ENCODE measurements at places on chromosomes 5 and 9.

- DNase-seq: peak; percentile 36
These were observed 36.8 kb upstream of the NEK6 start for GRCh38 chr9:124220946-124221451.

- no peak for DNase-seq
These were observed 62.6 kb upstream of the ZNF354B start for GRCh38 chr5:178797101-178797521.

DNA sequence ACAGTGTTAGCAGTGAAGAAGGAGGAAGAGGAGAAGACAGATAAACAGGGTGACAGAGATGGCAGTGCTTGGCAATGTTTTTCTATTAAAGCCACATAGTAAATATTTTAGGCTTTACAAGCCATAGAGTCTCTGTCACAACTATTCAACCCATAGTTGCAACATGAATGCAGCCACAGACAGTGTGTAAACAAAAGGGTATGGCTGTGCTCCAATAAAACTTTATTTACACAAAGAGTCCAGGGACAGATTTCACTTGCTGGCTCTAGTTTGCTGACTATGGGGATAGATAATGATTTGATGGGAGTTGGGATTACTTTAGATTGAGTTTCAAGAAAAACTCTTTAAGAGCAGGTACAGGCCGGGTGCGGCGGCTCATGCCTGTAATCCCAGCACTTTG is 224.8 kb upstream of the SEMA6A start:
- DNase-seq: peak; percentile 54

DNA sequence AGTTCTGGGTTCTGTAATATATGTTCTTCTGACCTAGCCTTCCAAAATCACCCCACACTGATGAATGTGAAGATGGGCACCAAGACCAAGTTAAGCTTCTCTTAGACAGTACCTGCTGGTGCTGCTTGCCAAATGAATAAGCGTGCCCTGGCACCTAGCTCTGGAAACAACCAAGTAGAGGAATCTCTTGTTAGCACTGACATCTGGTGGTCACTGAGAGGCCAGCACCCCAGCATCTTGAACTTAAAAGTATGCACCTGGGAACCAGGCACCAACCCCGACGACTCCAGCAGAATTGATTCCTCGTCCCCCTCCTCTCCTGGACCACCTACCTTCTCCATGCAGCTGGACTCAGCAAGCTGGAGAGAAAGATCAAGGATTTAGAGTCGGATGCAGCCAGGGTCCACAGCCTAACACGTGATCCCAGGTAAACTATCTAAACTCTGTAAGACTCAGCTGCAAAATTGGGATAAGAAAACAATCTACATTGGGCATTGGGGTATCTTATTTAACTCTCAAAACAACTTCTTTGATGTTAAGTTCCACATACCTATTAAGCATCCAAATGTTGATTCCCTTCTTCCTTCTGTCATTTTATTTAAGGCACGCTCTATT is 89.8 kb downstream of the SLC1A3 start:
- peak; percentile 82 for DNase-seq

DNA sequence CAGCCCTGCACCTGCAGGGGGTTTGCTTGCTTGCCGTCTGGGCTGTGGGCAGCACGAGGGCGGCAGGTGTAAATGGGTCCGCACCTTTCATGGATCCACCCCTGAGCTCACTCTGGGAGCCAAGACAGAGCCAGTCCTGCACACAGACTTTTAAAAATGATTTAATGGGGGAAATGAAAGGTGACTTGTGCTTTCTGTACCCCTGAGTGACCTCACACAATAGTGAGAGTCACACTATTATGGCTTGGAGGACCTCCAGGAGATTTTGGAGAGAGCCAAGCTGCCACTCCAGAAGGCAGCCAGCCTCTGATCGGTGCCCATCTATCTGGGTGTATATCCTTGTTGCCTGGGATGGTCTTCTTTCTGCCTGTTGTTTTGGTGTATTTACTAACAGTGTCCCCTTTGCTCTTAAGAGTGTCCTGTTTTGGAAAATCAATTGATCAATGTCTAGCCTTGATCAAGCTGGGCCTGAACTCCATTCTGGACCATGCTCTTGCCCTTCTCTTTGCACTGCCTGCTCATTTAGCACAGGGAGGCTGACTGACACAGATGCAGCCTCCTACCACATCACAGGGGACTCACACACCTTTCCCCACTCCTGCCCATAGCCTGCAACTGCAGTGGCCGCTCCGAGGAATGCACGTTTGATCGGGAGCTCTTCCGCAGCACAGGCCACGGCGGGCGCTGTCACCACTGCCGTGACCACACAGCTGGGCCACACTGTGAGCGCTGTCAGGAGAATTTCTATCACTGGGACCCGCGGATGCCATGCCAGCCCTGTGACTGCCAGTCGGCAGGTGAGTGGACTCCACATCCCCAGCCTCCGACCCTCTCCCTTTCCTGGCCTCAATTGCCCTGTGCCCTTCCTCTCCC is 29.5 kb downstream of the LAMC3 start:
- no peak for DNase-seq

DNA sequence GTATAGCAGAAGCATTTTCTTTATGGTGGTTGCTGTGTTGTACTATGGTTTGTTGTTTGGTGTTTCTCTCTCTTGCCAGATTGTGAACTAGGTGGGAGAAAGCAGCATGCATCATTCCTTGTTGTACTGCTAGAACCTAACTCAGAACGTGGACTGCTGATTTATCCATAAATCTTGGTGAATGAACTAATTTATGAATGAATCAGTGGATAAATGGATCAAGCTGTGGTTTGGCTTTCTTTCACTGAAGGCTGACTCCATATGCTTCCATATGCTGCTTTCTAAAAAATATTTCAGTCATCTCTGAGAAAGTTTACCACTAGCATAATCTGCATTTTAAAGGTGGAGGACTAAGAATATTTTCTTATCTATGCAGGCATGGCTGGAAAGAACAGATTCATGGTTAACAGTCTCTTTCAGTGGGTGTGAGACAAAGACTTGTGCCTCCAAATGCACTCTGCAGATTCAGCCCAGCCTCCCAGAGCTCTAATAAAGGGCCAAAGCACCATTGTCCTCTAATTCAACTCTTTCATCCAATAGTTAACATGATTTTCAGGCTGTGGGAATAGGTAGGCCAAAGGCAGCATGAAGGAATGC is 237.7 kb downstream of the SH3GL2 start:
- no peak for DNase-seq

DNA sequence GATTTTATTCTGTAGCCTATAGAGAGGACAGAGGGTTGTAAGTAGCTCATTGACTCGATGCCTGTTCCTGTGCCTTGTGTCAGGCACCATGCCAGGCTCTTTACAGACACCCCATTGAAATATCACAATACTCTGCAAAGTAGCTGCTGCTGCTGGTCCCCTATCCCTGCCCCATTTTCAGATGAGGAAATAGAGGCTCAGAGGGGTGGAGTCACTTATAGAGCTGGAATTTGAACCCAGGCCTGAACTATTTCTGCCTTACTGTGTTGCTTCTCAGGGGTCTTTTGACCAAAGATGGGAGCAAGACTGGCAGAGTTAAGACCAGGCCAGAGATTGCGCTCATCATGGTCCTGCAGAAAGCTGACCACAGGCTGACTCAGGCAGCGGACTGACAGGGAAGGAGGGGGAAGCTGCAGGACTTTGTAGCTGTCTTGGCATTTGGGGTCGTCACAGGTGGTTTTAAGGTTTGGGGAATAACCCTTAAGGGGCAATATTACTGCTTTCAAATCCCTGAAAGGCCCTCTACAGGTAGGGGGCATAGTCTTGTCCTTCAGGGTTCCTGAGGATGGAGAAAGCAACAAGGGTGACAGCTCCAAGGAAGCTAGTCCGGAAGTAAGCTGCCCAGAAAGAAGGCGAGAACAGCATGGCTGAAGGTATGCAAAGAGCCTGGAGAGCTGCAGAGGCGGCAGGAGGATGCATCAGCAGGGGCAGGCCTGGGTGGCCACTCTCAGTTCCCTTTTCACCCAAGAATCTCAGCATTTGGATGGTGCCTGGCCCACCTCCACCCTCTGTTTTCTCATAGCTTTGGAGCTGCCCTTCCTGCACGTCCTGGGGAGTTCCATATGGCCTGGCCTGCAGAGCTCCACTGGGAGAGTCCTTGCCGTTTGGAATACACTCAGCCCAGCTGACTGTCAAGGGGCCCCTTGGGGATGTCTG is 18.3 kb upstream of the NDST1 start:
- no peak for DNase-seq

DNA sequence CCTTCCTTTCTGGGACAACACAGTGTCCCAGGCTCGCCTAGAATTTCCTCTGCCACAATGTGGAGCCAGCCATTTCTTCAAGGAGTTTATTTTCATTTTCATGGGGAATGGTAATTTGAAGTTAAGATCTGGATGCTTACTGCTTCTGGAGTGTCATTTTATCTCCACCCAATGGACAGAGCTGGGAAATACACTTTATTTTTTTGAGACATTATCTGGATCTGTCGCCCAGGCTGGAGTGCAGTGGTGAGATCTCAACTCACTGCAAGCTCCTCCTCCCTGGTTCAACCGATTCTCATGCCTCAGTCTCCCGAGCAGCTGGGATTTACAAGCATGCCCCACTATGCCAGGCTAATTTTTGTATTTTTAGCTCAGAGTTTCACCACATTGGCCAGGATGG is 12.7 kb upstream of the THG1L start:
- DNase-seq: peak; percentile 16

DNA sequence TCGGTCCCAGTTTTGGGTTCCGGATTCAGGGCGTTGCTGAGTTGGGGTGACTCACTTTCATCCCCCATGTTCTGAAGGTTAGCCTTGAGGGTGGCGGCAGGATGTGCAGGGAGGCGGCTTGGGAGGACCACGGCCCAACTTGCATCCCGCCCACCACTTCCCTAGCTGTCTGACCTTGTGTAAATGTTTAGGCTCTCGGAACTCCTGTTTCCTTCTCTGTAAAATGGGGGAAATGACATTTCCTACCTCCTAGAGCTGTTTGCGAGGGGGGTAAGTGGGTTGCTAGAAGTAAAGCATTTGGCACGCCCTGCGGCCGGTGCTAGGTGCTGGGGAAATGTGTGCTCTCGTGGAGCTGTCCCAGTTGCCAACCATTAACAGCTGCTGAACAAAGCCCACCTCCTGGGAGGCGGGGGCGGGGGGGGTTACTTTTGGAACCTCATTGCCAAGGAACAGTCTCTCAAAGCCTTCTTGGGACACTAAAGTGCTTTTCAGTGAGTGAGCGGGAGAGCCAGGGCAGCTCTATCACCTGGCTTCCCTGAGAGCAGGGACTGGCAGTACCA is 27.5 kb downstream of the PTGES2 start:
- DNase-seq: no peak

DNA sequence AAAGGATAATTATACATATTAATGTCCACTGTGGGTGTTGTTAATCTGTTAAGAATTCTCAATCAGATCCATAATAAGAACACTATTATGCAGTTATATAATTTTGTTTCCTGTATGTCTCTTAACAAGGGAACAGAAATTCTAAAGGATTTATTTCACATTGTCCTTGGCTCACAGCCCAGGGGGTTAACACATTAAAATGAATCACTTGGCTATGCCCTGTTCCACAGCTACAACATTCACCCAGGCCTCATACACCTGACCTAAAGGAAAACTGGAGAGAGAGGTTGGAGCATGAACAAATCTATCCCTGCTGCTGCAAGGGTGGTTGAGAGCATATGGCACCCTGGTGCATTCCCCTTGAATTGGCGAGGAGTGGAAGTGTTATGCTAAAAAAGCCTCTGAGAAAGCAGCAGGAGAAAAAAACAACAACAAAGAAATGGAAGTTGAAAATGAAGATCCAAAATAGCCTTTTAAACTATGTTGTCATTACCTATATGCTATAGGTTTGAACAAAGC is 116.0 kb downstream of the KCNN2 start:
- no peak for DNase-seq

GRCh38 chr5:157963761-157964160 is 104.8 kb upstream of the CLINT1 start:
- DNase-seq: no peak

DNA sequence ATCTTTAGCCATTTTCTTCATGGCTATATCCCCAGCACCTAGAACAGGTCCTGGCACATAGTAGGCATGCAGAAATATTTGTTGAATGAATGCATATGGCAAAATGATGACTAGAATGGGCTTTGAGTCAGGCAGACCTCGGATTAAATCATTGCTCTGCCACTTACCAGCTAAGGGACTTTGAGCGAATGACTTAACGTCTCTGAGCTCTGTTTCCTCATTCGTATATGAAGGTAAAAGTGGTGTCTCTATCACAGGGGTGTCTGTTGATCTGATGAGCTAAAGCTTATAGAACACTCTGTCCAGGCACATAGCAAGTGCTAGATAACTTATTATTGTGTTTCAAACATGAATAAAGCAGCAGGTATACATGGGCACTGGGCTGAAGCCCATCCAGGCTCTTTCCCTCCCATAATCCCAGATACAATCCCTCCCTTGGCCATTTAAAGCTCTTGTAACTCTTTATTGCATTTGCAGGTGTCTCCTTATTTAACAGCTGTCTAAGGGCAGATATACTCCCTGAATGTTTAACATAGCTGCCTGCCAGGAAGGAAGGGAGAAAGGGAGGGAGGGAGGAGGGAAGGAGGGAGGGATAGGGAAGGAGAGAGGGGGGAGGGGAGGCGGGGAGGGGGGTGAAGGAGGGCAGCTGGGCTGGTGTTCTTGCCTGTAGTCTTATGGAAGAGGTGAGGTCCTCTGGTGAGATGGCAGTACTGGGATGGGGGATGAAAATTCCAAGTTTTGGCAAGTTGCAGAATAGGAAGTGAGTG is 23.2 kb upstream of the STXBP1 start:
- no peak for DNase-seq
